ENCODE measurements at places on chromosomes 1 and 21.
A peak's percentile ranks its signal among the peaks of the same experiment; 100 is the strongest.

DNA sequence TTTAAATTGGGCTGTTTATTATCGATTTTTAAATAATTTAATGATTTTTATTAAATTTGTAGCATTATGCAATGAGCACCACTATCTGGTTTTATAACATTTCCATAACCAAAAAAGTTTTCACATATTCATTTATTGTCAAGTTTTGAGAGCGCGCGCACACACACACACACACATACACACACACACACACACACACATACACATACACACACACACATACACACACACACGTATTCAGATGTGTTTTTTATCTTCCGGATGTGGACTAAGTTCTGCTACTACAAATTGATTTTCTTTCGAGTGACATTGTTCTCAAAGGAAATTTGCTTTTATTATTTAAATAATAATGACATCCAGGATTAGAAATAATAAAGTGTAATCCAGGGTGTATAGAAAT is 16.3 kb downstream of the CACHD1 start:
- no peak for DNase-seq

- no peak for DNase-seq
Measured at GRCh38 chr1:23611601-23612327, 52.5 kb upstream of the ID3 start.

DNA sequence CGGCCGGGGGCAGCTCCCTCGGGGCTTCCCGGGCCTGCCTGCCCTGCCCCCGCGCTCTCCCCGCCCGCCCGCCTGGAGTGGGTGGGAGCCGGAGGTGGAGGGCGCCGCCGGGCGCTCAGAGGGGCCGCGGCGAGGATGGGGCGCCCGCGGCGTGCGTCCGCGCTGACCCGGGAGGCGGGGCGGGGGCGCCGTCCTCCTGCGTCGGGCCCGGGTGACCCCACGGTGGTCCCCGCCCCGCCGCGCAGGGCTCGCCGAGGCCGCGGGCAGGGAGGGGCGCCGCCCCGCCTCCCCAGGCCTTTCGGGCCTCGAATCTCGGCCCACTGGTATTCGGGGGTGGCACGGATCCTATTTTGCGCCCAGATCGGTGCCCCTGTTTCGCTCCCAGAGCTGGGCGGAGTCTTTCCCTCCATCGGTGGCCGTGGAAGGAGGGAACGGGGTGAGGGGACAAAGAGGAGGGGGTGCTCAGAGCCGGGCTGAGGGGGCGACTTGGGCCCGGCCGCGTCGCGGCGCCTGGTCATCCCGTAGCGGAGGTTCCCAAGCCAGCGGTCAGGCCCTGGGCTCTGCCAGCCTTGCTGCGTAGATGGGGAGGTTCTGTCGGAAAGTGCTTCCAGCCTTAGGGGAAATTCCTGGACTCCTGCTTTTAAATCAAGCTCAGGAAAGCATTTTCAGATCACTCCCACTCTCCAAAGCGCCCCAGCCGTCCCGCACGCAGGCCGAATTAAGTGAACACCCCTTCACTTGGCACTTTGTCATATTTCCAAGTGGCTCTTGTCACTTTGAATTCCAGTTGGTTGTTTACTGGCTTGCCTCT is 545 bp downstream of the PATJ start:
- peak; percentile 64 for DNase-seq

GRCh38 chr1:81681601-81682266 is 119.0 kb upstream of the ADGRL2 start:
- no peak for DNase-seq

- no peak for DNase-seq
Measured at GRCh38 chr21:29232530-29233255, 66.0 kb upstream of the BACH1 start.

DNA sequence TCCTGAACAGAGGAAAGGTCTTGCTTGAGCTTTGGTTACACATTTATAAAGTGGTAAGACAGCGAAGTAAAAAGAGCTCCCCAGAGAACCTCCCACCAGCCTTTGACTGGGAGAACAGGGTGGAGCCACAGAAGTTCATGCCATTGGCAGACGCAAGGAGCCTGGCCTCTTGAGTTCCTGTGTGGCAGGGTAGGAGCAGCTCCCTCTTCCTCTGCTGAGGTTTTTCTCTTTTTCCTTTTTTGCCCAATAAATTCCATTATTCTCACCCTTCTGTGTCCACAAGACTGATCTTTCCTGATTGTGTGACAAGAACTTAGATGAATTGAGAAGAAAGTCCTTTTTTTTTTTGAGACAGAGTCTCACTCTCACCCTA is 4.3 kb downstream of the THEM4 start:
- peak; percentile 33 for DNase-seq

DNA sequence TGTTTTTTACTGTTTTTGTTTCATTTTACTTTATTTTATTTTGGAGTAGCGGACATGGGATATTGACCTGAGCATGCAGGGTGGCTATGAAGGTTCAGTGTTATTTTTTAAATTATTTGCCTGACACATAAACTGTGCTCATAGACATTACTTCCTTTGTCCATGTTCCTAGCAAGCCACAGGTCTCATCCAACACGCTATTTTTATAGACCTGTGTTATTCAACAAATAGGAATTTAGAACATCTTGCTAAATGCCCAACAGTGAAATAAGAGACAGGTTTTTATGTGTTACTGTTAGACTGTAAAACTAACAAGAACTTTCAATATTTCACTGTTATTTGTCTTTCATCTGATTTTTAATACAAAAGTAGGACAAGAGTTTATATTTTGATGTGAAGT is 756.4 kb downstream of the KCNT2 start:
- DNase-seq, result no peak

- peak; percentile 55 for DNase-seq
Measured at GRCh38 chr1:235866205-235866912, at the start of gene LYST. TSS of gene LYST (minus strand) at chr1:235866906. CDS start at chr1:235830417, 36,489 bp downstream.

- no peak for DNase-seq
Measured at GRCh38 chr1:53639251-53639763, 99.7 kb downstream of the GLIS1 start.

GRCh38 chr1:111275780-111276433 is 14.7 kb upstream of the CHIA start:
- DNase-seq, result no peak

DNA sequence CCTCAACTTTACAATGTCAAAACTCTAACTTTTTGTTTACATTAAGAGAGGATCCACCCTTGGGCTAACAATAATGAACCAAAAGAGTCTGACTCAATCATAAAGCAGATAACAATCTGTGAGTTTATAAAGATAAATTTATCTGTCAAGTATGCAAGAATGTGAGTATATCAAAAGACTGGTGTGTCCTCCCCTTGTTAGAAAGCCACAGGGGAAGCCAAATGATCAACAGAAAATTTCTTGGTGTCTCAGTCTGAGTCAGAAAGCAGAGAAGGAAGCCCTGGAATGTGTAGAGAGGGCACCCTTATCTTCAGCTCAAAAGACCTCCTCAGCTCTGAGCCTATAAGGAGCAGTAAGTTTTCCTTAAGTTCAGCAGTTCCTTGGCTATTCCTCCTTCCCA is 13.9 kb upstream of the PDIK1L start:
- DNase-seq, result no peak

DNA sequence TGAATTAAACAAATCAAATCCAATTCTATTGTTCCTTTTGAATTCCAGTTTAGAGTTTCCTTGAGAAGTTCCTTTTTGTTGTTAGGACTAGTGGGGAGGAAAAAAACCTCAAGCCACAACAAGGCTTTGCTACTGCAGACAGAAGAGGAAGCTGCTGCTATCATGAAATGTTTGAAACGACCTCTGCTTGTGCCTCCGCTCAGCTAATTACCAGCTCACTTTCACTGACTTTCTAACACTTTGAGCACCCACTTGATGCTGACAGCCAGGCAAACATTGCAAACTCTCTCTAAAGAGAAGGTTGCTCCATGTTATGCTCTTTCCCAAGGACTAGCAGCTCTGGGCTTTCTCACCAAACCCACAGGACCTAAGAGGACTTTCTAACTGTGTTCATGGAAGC is 203.9 kb upstream of the PROX1 start:
- DNase-seq, result no peak

DNA sequence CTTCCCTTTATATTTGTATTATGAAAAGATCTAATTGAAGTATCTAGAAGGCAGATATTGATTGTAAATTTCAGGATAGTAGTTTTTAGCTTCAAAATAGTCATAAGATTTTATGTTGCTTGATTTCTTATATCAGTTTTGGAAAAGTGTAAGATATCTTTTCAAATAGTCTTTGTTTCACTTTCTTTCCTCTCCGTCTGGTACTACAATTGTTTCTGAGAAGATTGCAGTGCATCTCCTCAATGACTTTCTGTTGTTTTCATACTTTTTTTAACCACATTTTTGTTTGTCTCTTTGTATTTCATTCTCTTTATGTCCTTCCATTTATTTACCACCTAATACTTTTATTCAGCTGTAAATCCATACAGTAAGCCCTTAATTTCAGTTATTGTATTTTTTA is 964.6 kb upstream of the B3GALT2 start:
- no peak for DNase-seq

All from left cardiac atrium (tissue), 4 donors.